ENCODE measurements at places on chromosomes 1 and 21. TPM values are rescaled to one million over a fixed set of nuclear protein-coding genes. Genes with fewer than 3 reads are reported as not detected.
A peak's percentile ranks its signal among the peaks of the same experiment; 100 is the strongest.

The PROX1 gene
- total RNA-seq, result 6.2 TPM

The CR2 gene
- not detected for total RNA-seq

The KMO gene
- total RNA-seq, result 0.17 TPM

The SPRR1B gene
- not detected for total RNA-seq

The SLAMF6 gene
- total RNA-seq, result 1.4 TPM

The TMPRSS3 gene
- 0.34 TPM for total RNA-seq

The IFNLR1 gene
- total RNA-seq, result 9.2 TPM

The TMPRSS2 gene
- 336 TPM for total RNA-seq

The SMIM11 gene
- 8.8 TPM for total RNA-seq

The FAM167B gene
- 2.3 TPM for total RNA-seq

The ICOSLG gene
- total RNA-seq, result 3.4 TPM

The SLC44A5 gene
- 0.57 TPM for total RNA-seq

GRCh38 chr1:167086033-167086432 is 4.1 kb downstream of the GPA33 start:
- no peak for DNase-seq

GRCh38 chr1:88800382-88801051 is 90.8 kb downstream of the GTF2B start:
- no peak for DNase-seq

DNA sequence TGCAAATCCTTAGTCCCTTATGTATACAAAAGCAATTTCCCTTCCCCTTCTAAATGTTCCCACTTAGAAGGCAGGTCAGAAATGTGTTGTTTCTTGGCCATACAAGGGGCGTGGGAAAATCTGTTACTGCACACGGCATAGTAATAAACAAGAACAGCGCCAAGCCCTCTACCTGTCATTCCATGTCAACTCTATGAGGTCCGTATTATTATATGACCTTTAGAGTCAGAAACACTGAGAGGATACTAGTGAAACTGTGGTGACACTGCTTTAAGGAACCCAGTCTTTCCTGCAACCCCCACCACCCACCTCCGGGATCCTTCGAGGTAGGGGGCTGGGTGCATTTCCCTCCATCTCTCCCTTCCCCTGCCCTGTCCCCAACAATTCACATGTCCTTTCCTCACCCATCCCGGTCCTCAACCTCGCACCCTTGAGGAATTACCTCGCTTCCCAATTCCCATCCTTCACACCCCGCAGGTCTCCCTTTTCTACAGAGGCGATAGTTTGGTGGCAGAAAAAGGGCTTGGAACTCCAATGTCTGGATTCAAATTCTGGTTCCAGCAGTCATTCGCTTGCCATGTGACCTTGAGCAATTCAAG is 647 bp downstream of the SDHB start:
- DNase-seq, result no peak

- DNase-seq, result peak; percentile 88
These were observed 5.6 kb downstream of the PTPRF start for GRCh38 chr1:43536196-43536863.

DNA sequence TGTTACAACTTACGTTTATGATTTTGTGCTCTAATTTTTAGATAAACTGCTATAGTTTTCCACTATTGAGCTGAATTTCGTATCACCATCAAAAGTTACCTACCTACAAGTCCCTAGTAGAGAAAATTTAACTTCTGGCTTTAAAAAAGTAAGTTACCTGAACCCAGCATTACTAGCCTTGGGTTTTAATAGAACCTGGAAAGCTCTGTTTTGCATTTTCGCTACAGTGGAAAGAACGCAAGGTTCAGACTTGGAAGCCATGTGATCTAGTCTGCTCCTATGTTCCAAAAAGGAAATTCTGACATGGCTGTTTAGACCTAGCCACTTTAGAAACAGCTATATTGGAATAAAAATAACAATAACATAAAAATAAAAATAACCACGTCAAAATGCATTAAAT is 110.5 kb downstream of the SLC45A1 start:
- DNase-seq, result no peak

- DNase-seq, result peak; percentile 83
These were observed 52.3 kb downstream of the PLEKHA6 start for GRCh38 chr1:204307334-204307883.

DNA sequence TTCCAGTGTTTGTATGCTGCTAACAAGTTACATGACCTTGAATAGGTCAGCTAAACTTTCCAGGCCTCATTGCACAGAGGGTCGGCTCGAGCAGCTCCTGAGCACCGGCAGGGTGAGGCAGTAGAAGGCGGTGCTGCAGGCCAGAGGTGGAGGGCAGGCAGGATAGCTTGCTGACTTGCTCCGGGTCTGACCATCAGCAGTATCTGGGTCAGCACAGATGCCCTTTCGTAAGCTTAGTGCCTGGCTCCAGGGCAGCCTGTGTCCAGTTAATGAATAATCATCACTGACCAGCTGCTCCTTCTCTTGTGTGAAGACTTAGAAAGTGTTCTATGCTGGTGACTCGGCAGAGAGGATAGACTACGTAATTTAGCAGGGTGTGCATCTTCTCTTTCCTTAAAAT is 6.9 kb downstream of the MAPKAPK2 start:
- no peak for DNase-seq

GRCh38 chr1:219322766-219323165 is 149.1 kb downstream of the LYPLAL1 start:
- DNase-seq, result no peak

- DNase-seq, result no peak
These were observed 81.8 kb upstream of the WARS2 start for GRCh38 chr1:119222271-119222670.

- DNase-seq, result no peak
These were observed 131.6 kb downstream of the GRIK1 start for GRCh38 chr21:29808153-29808552.

DNA sequence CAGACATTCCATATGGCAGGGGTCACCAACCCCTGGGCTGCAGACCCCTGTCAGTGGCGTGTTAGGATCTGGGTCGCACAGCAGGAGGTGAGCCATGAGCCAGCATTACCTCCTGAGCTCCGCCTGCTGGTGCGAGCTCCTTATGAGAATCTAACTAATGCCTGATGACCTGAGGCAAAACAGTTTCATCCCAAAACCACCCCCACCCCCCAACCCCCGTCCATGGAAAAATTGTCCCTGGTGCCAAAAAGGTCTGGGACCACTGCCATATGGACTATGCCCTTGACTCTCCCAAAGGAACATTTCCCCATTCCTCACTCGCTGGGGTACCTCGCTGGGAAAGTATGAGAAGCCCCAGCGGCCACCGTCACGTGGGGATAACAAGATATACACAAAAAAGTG is 6.4 kb upstream of the CPT2 start:
- no peak for DNase-seq

DNA sequence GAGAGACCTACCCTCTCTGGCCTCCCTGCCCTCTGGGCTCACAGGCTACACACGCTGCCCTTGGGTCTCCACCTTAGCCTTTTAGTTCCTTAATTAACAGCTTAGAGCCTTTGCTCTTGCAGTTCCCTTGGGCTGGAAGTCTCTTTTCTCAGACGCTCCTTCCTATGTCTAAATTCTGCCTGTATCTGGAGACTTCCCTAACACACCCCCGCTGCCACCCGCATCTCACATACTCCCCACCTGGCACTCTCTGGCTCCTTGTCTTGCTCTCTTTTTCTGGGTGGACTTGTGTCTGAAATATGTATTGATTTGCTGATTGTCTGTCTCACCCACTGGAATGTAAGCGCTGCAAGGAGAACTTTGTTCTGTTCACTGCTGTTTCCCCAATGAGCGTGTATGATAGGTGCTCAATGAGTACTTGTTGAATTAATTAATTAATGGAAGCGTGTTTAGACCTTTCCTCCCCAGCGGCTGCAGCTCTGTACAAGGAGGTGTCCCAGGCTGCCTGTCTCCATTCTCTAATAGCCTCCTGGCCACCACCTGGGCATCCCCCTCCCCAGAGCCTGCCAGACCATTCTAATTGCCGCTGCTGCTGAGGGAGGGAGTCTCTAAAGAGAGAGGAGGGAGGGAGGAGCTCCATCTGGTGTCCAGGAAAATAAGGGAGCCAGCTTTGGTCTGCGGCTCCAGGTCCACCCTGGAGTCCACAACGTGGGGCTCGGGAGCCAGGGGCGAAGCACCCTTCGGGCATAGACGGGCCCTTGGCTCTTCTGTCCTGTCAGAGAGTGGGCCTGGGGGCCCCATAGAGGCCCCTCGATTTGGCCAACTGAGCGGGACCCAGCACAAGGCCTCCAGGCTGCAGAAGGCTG is 95.4 kb downstream of the RNF220 start:
- no peak for DNase-seq

GRCh38 chr1:100869996-100870395 is 24.6 kb downstream of the EXTL2 start:
- DNase-seq, result no peak

GRCh38 chr21:26293141-26293946 is 122.8 kb upstream of the APP start:
- DNase-seq, result no peak

- DNase-seq, result peak; percentile 80
These were observed 53.0 kb downstream of the DMRTB1 start for GRCh38 chr1:53511933-53512806.

- DNase-seq, result no peak
These were observed 195.2 kb upstream of the CHODL start for GRCh38 chr21:18049461-18049860.

- no peak for DNase-seq
These were observed 342.5 kb downstream of the SEC16B start for GRCh38 chr1:177627148-177627910.

DNA sequence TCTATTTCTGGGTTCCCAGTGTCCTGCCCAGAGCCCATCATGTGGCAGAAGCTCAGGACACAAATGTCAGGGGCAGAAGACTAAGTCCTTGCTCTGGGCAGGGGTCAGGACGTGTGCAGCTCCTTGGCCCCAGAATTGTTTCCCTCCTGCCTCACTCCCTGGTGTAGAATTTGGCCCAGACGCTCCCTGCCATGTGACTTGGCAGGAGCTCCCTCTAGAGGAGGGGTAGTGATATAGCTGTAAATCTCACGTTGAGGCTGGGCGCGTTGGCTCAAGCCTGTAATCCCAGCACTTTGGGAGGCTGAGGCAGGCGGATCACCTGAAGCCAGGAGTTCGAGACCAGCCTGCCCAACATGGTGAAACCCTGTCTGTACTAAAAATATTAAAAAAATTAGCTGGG is 91.2 kb downstream of the UBIAD1 start:
- DNase-seq, result no peak

DNA sequence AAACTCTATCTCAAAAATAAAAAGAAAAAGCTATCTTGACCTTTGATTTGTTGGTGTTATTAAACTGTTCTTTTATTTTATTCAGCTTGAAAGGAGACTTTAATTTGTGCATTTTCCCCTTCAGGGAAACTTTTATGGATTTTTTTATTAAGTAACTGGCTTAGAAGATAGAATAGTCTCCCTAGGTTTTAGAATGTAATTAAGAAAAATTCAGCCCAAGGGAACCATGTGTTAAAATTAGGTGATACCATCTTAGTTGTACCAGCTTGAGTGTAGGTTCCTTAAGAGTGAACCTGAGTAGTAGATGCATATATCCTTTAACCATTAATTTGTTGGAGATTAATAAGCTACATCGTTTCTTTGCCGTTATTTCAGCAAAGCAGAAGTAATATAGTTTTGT is 11.4 kb downstream of the MAST2 start:
- no peak for DNase-seq

GRCh38 chr1:50271968-50272578 is 151.2 kb downstream of the DMRTA2 start:
- DNase-seq, result peak; percentile 8

DNA sequence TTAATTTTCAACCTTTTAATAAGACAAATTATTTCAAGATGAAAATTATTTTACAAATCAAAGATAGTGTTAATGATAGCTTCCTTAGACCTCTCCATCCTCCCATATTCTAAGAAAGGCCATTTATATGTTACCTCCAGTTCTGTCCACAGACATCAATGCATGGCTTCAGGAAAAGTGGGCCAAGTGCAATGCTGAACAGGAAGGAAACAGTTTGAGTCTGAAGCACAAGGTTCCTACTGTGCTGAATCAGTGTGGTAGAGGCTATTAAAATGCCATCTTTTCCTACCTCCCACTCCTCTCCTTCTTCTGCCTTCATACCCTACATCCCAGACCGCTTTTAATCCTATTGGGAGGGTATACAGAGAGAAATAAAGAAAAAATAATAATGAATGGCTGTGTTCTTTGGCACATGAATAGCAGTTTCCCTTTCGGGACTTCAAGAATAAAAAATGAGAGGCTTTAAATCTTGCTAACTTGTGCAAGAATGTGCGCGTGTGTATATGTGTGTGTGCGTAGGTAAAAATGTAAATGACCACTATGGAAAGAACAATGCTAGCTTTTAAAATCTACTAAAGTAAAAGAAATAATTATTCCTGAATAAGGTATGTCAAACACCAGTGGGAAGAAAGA is 62.6 kb upstream of the C1orf105 start:
- DNase-seq, result no peak

- no peak for DNase-seq
These were observed 273.8 kb downstream of the FAM72C start for GRCh38 chr1:143698016-143698415.

- no peak for DNase-seq
These were observed 192.0 kb downstream of the CACNA1E start for GRCh38 chr1:181675091-181675917.

GRCh38 chr1:55007625-55008024 is 8.9 kb downstream of the BSND start:
- DNase-seq, result no peak

Measured in prostate gland (tissue), 2 donors.